ENCODE measurements at places on chromosomes 3 and 15.

- no peak for DNase-seq
These were observed 223.4 kb upstream of the CGNL1 start for GRCh38 chr15:57152666-57153539.

- no peak for DNase-seq
These were observed 42.0 kb downstream of the AGTR1 start for GRCh38 chr3:148739720-148740119.

- DNase-seq = no peak
These were observed 16.3 kb downstream of the PLXNB1 start for GRCh38 chr3:48413611-48414010.

DNA sequence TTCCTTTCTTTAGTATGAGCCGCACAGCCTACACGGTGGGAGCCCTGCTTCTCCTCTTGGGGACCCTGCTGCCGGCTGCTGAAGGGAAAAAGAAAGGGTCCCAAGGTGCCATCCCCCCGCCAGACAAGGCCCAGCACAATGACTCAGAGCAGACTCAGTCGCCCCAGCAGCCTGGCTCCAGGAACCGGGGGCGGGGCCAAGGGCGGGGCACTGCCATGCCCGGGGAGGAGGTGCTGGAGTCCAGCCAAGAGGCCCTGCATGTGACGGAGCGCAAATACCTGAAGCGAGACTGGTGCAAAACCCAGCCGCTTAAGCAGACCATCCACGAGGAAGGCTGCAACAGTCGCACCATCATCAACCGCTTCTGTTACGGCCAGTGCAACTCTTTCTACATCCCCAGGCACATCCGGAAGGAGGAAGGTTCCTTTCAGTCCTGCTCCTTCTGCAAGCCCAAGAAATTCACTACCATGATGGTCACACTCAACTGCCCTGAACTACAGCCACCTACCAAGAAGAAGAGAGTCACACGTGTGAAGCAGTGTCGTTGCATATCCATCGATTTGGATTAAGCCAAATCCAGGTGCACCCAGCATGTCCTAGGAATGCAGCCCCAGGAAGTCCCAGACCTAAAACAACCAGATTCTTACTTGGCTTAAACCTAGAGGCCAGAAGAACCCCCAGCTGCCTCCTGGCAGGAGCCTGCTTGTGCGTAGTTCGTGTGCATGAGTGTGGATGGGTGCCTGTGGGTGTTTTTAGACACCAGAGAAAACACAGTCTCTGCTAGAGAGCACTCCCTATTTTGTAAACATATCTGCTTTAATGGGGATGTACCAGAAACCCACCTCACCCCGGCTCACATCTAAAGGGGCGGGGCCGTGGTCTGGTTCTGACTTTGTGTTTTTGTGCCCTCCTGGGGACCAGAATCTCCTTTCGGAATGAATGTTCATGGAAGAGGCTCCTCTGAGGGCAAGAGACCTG lies 13.2 kb downstream of the GREM1 start:
- no peak for DNase-seq

Measured in stimulated activated CD8-positive, alpha-beta memory T cell treated with anti-CD3 and anti-CD28 coated beads, Interleukin-7, amount 100 ng/mL, for 4 hours (primary cell).